ENCODE measurements at places on chromosomes 1 and 21.

DNA sequence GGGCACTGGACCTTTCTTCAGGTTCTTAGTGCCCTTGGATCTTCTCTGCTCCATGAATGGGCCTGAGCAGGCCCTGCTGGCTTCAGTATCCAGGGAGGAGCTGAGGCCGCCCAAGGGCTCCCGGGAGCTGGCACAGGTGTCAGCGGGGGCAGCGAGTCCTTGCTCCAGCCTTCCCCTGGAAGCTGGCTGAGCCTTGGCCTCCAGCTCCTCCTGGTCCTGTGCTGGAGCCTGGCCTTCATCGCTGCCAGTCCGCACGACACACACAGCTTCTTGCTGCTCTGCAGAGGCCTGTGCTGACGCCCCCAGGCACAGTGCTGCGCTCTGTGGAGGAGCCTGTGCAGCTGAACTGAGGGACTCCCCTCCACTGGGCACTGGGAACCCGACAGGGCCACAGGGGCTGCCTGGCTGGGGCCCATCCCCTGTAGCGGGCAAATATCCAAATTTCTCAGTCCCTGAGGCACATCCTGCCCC lies 1.7 kb downstream of the SPOCD1 start:
- DNase-seq, result no peak

GRCh38 chr1:88678405-88678804 lies 5.7 kb upstream of the PKN2 start:
- no peak for DNase-seq

- DNase-seq, result no peak
Observed at GRCh38 chr1:162107911-162108310, 38.4 kb downstream of the NOS1AP start.

DNA sequence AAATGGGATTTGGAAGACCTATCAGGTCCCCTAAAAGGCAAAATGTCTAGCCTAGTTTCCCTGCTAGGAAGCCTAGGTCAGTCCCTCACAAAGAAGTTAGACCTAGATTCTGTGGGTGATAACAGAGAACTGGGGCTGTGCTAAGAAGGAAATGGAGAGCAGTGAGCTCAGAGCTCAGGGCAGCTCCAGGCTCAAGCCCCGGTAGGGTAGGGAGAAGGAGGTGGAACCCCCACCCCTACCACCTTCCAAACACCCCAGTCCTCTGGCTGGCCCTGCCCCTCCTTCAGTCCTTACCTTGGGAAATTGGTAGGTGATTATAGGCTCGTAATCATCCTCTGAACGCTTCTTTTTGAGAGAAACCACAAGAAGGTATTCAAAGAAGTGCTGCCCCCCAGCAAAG lies 1.1 kb downstream of the DENND2D start:
- DNase-seq, result no peak

GRCh38 chr21:45361033-45361997 lies 43.6 kb upstream of the COL18A1 start:
- DNase-seq, result no peak

- no peak for DNase-seq
Observed at GRCh38 chr1:147897029-147897752, 5.4 kb upstream of the GJA8 start.

DNA sequence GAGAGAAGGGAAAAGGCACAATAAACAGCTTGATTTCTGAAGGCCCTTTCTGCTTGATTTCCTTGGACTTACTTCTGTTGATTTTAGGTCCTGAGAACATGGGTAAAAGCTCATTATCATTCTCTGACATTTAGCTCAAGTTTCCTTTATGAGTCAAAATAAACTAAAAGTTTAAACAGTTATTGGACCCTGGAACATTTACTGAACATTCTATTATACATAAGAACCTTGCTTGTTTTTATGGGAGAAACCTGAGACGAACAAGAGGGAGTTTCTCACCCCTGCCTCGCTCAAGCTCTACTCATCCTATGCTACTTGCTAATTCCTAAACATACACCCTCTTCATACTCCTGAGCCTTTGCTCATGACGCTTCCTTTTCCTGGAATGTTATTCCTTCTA lies 538.3 kb upstream of the PKN2 start:
- no peak for DNase-seq

GRCh38 chr1:202121006-202121405 lies 1.7 kb upstream of the GPR37L1 start:
- no peak for DNase-seq

- no peak for DNase-seq
Observed at GRCh38 chr21:43985690-43986251, 26.3 kb upstream of the TRAPPC10 start.

DNA sequence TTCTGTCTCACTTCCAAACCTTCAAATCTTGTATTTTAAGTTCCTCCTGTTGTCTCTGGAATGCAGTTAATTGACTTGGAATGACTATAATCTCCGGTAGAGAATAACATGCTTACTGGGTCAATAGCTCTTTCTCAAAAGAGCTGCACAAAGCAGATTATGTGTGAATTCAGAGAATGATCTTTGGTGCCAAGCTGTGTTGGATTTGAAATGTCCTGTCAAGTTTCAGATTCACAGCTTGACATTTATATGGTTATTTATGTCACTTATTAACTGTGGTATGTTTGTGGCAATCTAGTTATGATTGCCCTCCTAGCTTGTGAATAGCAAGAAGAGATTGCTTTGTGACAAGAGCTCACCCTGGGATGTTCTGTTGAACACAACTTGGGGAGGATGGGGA lies 128.3 kb upstream of the KCNE2 start:
- no peak for DNase-seq

DNA sequence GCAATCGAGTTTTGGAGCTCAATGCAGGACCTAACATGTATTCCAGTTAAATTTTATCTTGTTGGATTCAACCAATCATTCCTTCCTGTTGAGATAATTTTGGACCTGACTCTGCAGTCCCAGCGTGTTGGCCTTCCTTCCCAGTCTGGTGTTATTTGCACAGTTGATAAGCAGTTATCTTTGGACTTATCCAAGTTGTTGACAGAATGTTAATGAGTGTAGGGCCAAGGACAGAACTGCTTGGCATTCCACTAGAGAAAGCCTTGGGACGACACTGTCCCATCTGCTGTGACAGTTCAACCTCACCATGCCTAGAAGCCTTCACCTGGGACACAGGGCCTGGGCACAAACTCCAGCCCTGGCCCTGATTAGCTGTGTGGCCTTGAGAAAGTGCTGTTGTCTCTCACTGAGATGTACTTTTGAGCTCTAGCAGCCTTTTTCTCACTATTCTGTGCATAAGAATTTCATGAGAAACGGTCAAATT lies 104.1 kb upstream of the SLC25A33 start:
- no peak for DNase-seq

- no peak for DNase-seq
Observed at GRCh38 chr1:86441581-86441980, 17.6 kb downstream of the CLCA2 start.

GRCh38 chr1:23100074-23100748 lies 68.4 kb downstream of the LUZP1 start:
- peak; percentile 15 for DNase-seq

GRCh38 chr1:160610569-160611242 lies 31.4 kb upstream of the CD84 start:
- DNase-seq, result no peak

DNA sequence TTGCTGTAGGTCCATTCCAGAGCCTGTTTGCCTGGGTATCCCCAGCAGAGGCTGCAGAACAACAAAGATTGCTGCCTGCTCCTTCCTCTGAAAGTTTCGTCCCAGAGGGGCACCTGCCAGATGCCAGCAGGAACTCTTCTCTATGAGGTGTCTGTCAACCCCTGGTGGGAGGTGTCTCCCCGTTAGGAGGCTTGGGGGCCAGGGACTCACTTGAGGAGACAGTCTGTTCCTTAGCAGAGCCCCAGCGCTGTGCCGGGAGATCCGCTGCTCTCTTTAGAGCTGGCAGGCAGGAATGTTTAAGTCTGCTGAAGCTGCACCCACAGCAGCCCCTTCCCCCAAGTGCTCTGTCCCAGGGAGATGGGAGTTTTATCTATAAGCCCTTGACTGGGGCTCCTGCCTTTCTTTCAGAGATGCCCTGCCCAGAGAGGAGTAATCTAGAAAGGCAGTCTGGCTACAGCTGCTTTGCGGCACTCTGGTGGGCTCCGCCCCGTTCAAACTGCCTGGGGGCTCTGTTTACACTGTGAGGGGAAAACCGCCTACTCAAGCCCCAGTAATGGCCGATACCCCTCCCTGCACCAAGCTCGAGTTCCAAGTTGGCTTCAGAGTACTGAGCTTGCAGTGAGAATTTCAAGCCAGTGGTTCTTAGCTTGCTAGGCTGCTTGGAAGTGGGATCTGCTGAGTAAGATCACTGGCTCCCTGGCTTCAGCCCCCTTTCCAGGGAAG lies 8.7 kb upstream of the SLC25A24 start:
- DNase-seq, result peak; percentile 47

DNA sequence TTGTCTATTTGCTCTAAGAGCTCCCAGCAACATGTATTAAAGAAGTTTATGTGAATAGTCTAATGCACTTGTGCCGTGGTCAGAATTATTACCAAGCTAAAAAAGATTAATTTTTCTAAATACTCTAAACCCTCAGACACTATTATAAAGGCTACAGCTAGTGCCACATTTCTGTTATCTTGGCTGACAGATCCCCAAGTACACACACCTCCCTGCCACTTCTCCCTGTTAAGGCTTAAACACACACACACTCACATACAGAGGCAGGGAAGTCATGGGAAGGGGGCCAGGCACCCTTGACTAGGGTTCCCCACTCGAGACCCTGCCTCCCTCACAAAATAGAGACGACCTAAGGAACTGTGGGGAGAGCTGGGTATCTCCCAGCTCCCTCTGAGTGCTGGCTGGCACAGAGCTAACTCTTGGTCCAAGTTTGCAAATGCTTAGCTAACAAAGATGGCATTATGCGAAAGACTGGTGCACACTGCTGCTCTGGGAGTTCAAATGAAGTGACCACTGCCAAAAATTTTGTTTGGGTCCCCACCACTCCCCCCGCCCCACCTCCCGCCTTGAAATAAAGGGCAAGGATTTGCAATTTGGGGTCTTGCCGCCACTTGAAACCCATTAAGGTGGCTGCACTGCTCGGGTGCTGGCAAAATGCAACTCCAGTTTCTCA lies 9.8 kb downstream of the SSBP3 start:
- no peak for DNase-seq

- DNase-seq, result peak; percentile 51
Observed at GRCh38 chr1:114758256-114758832, 560 bp upstream of the CSDE1 start.

DNA sequence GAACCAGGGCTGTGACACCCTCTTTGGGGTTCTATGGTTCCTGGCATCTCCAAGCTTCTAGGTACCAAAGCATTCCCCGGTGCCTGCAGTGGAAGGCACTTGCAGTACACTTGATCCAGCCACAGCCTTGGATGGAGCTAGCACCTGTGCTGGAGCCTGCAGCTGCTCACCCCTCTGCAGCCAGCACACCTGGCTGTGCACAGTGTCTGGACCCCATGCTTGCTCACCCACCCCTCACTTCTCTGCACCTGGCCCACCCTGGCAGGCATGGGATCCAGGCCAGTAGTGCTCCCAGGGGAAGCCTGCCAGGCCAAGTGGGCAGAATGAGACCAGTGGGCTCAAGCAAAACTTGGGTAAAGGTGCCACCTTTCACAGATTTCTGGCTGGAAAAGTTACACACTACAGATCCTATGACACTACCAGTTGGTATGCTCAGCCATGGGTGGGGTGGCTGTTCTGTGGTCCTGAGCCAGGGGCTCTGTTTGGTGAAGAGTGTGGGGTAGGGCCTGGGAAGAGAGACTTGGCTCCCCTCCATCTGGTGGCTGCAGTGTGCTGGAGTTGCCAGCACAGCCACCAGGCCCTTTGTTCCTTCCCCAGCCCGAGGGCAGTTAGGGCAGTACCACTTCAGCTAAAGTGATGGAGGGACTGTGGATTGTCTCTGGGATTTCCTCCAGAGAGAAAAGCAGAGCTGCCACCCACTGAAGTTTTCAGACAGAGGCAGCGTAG lies 157.8 kb upstream of the LRRC7 start:
- DNase-seq, result no peak

DNA sequence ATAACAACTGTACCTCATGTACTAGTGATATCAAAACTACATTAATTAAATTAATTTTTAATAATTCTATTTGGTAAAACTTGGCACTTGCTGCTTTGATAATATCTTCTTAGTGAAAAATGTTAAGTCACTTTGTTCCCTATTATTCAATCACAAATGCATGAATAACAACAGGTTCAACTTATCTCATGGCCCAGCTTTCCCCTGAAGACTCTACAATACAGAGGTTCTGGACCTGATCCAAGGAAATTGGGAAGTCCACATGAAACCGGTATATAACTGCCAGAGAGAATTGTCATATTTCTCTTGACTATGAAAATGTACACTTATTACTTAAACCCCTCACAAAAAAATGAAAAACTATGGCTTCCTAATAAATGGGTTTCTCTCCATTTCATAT lies 33.9 kb upstream of the PTPRC start:
- no peak for DNase-seq

DNA sequence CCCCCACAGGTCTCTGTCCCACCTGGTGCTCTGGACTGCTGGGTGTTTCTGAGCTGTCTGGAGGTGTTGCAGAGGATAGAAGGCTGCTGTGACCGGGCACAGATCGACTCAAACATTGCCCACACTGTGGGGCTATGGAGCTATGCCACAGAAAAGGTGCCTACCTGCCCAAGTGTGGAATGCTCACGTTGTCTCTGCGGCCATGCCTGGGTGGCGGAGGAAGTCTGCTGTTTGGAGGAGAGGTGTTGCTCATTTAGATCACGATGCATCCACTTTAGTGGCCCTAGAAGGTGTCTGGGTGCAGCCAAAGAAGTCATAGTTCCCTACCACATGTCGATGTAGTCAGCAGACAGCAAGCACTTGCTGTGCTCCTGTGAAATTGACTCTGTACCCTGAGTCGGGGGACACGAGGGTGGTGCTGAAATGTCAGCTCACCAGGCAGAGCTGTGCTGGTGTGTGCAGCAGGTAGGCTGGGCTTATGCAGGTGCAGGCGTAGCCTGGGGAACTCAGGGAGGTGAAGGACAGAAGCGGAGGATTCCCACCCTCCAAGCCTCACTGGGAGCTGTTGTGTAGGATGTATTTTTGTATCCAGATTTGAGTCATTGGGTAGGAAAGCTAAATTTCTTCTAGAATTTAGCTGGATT lies 32.8 kb upstream of the PWP2 start:
- no peak for DNase-seq

DNA sequence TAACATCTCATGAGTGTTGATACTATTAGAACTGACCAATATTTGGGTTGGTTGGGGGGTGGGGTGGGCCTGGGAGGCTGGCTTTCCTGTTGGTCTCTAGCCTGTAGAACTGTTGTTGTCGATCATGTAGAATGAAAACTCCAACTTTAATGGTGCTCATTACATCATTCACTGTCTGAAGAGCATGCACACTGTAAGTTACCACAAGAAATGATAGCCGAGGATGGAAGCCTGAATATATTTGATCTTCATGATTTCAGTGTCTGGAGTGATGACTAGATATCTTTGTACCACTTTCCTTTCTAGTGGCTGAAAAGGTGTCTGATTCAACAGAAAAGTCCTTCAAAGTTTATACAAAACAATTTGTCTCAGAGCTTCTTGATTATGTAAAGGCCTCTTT lies 123.6 kb downstream of the XCL2 start:
- DNase-seq, result no peak

- no peak for DNase-seq
Observed at GRCh38 chr1:206013026-206013795, 10.0 kb upstream of the RAB7B start.

- no peak for DNase-seq
Observed at GRCh38 chr1:244445320-244446181, 6.2 kb downstream of the ADSS2 start.
